ENCODE measurements at places on chromosomes 12 and 14.

DNA sequence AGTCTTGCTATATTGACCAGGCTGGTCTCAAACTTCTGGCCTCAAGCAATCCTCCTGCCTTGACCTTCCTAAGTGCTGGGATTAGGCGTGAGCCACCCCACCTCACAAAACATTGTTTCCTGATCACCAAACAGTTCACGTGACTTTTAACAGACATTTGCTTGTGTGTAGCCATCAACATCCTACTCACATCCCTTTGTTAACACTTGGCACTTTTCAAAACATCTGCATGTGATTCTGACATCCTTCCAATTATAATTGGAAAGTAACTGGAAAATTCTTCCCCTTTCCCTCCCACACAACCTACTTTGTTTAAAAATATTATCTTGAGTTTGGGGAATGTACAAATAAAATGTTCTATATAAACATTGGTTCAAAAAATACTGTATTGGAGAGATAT, 317.9 kb downstream of the PCNX1 start:
- no peak for DNase-seq

DNA sequence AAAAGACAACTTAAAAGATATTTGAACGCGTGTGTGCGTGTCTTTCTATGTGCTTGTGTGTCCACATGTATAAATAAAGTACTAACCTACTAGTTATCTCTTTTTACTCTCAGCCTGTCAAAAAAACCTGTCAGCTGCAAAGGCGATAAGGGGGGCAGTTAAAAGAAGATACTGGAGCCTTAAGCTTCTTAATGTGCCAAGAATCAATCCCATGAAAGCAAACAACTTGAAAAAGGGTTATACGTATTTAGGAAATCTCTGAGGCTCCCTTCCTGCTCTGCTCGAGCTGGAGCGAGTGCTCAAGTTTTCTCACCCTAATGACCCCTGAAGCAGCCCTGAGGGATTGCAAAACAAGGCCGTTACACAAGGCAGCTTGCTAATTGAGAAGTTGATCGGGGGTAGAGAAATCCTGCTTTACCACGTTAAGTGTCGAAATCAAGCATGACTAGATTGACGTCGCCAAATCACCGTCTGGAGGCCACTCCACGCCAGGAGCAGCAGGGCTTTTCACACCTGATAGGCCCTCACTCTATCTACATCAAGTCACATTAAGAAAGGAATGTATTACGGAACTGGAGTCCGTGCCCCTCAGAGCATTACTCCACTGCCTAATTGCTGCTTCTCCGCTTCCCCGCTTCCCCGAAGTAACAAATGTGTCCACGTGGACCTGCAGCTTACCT, 32.4 kb downstream of the LMO3 start:
- no peak for DNase-seq

DNA sequence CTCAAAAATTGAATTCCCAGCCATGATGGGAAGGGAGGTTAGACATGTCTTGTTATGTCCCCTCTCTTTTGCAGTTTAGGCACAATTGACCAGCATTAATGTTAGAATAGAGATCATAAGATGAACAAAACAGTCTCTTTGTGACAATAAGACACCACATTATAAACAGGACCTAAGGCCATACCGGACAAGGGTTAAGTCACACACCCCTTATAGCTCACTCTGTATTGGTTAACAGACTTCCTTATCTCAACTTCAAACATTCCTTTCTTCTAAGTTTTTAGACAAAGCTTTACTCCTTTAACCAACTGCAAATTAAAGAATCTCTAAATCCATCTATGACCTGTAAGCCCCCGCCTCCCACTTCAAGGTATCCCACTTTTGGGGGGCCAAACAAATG, 81.1 kb upstream of the CPM start:
- no peak for DNase-seq

GRCh38 chr14:58540749-58541632, 96.8 kb upstream of the DACT1 start:
- DNase-seq, result no peak

DNA sequence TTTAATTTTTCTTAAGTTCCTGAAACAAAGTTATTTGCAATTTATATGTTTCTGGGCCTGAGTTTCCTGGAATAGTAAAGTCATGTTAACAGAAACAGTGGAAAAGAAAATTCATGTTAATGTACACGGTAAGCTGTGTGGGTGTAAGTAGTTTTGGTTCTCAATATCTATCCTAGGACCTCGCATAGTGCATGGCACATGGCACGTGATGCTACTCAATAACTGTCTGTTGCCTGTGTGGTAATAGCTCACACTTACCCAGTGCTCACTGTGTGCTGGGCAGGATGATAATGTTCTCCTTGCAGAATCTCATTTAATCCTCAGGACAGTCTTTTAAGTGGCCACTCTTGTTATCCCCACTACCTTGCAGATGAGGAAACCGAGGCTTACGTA, 100.7 kb downstream of the DUSP16 start:
- no peak for DNase-seq

GRCh38 chr14:22280497-22281316, 308.3 kb downstream of the DAD1 start:
- DNase-seq, result no peak

DNA sequence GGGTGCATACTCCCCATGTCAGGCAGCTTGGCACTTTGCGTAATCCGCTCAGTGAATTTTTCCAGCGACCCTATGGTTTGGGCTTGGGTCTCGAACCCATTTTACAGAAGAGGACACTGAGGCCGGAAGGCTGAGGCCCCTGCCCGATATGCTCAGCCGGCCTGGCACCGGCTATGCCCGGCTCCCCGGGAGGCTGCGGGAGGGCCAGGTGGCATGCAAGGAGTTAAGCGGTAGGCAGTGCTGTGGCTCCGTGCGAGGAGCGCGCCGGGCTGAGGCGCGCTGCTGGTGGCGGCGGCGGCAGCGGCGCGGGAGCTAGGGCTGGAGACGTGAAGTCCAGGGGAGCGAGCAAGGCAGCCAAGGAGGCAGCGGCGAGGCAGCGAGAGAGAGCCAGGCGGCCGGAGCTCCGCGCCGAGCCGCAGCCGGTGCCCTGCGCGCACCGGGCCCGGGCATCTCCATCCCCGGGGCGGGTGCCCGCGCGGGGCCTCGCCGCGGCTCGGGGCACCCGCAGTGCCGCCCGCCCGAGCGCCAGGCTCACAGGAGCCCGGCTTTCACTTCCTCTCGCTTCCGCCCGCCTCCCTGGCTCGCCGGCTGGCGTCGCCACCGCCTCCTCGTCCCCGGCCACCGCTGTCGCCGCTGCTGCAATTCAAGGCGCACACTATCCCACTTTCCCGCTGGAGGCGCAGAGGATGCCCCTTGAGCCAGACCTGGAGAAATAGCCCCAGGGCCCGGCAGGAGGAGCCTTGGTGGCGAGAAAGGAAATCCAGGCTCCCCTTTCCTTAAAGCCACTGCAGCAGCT, at the start of gene WSCD2:
Gene WSCD2, plus strand, starts transcription at position 272 of the 796 bp plus-strand sequence. CDS start 66,545 bp downstream, outside the sequence.
- DNase-seq, result no peak
